ENCODE measurements at places on chromosomes 5 and 9.

DNA sequence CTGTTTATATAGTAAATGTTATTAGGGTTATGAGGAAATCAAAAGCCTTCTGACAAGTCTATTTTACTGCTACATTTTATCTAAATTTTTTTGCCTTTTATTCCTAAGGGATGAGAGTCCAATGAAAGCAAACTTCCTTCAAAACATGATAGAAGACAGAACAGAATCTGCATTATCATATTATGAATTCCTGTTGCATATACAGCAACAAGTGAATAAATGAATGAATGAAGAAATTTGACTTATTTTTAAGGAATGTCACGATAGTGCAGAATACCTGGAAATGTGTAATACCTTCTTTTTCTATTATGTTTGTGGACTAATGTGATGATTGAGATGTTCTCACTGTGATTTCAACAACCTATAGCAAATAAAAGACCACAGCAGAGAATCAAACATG is 13.5 kb upstream of the CAMLG start:
- DNase-seq = no peak

- no peak for DNase-seq
Measured at GRCh38 chr5:79168031-79168430, 56.4 kb downstream of the BHMT start.

DNA sequence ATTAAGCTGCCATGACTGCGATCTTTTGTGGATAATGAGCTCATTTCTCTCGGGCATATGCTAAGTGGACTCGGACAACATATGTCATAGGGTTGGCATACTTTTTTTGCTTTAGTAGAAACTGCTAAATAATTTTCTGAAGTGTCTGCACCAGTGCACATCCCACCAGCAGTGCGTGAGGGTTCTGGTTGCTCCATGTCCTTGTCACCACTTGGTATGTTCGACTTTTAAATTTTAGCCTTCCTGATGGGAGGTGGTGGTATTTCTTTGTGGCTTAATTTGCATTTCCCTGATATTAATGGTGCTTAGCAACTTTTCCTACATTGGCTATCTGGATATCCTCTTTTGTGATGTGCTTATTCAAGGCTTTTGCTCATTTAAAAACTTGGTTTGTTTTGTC is 57.8 kb upstream of the NRARP start:
- no peak for DNase-seq

GRCh38 chr5:100186181-100186580 is 349.0 kb upstream of the FAM174A start:
- DNase-seq = no peak

- DNase-seq = no peak
Measured at GRCh38 chr9:14296495-14297113, 17.3 kb downstream of the NFIB start.

DNA sequence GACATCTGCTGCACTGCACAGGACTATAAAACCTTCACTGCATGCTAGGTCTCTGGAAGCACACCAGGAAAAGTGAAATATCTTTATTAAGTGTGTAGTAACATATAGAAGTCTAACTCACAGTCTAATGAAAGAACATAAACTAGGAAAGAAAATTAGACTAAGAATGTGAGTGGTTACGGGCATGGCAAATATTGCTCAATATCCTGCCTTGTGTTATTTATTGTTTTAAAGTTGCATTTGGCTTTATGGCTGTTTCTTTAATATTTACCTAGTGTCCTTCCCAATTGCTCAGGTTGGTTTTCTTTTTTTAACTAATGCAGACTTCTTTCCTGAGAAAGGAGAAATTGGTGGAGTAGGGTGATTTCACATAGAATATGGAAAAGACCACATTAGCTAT is 342.4 kb downstream of the KIAA0825 start:
- DNase-seq = no peak

DNA sequence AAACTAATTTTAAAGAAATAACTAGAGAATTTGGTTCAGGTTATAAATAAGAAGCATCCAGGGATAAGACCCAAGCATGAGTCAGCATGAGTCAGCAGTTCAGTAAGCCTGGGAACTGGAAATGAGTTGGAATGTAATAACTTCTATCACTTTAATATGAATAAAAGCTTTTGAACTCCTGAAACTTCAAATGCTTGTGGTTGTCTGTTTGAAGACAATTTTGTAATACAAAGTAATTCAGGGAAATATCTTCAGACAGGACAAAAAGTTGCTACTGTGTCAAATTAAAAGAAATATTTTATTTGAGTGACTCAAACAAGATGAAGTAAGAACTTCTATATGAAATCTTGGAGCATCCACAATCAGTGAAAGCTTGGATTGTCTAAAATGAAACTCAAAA is 331.2 kb upstream of the DAB2 start:
- DNase-seq = peak; percentile 98

GRCh38 chr5:54702470-54702869 is 184.9 kb downstream of the SNX18 start:
- DNase-seq = no peak

DNA sequence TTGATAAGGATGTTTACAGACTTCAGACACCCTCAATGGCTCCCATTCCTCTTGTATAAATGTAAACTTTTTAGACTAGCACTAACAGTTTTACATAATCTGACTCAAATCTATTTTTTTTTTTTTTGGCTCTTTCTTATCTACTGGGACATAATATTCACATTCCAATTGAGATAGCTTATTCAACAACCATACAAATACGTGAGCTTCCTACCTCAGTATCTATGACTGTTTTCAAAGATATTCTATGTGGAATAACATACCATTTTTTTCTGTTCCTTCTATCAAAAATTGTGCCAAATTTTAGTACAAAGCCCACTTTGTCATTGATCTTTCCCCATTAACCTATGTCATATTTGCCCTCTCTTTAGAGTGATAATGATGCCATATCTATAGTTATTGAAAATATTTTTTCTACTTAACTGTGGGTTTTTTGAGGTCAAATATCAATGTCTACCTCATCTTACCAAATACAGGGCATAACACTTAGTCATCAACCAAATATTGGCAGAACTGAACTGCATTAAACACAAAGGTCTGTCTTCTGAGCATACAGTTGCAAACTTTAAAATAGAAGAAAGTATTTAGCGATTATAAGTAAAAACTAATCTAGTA is 482.6 kb downstream of the PTPRD start:
- DNase-seq = peak; percentile 28

- DNase-seq = peak; percentile 41
Measured at GRCh38 chr5:171258737-171259415, 50.2 kb upstream of the TLX3 start.

GRCh38 chr5:133698646-133699526 is 86.5 kb upstream of the FSTL4 start:
- no peak for DNase-seq

DNA sequence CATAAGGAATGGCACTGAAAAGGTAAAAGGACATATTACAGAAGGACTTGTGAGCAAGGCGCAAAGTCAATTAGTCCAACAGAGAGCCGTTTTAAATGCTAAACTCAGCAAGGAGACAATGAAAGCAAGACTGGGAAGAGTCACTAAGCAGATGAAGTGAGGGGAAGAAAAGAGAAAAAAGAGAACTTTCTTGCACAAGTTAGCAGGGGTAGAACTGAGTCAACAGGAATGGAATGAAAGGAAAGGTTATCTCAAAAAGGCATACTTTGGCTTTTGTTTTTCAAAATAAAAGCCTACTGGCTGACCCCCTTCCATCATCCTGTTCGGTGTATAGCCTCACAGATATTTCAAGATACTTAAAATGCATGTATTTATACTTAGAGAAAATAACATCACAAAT is 75.0 kb downstream of the NR6A1 start:
- DNase-seq = peak; percentile 59

DNA sequence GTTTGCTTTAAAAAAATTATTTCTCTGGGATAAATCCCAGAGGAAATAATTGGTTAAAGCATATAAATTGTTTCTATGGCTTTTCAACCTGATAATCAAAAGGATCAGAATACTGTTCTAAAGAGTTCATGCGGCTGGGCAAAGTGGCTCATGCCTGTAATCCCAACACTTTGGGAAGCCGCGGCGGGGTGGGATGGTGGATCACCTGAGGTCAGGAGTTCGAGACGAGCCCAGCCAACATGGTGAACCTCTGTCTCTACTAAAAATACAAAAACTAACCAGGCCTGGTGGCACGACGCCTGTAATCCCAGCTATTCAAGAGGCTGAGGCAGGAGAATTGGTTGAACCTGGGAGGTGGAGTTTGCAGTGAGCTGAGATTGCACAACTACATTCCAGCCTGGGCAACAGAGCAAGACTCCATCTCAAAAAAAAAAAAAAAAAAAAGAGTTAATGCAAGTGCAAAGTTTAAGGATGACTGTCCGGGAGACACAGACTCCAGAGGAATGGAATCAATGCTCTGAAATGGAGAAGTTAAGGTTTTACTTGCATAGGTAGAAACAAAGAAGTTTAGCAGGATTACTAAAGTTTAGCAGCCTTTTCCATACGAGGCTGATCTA is 16.6 kb upstream of the GRHPR start:
- DNase-seq = no peak

DNA sequence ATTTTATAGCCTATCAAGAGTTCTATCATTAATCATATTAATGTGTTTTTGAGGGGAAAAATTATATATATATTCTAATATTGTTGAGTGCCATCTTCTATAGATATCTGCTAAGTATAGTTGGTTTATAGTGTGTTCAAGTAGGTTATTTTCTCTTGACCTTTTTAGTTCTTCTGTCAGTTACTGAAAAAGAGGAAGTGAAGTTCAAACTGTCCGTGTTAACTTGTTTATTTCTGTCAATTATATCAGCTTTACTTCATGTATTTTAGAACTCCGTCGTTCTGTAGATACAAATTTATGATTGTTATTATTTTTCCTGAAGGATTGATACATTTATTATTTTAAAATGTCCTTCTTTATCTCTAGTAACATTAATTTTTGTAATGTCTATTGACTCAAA is 1209.1 kb downstream of the CDH12 start:
- DNase-seq = no peak

- no peak for DNase-seq
Measured at GRCh38 chr5:135476615-135477581, 24.7 kb upstream of the TIFAB start.

GRCh38 chr9:7982907-7983306 is 183.3 kb upstream of the DMAC1 start:
- DNase-seq = no peak

DNA sequence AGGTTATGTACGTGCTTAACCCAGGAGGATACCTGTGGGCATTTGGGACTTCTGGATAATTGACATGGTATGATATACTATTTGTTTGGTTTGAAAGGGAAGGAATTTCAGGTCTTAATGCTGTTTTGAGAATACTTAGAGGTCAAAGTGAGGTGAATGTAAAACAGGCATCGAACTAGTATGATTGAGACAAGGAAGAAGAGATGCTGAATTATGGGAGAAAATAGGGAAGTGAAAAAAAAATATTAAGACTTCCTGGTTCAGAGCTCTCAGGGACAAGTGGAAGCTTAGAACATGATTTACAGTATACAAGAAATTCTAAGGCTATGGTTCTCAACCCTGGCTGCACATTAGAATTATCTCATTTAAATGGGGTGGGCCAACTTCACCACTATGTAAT is 115.3 kb downstream of the CD180 start:
- DNase-seq = no peak

DNA sequence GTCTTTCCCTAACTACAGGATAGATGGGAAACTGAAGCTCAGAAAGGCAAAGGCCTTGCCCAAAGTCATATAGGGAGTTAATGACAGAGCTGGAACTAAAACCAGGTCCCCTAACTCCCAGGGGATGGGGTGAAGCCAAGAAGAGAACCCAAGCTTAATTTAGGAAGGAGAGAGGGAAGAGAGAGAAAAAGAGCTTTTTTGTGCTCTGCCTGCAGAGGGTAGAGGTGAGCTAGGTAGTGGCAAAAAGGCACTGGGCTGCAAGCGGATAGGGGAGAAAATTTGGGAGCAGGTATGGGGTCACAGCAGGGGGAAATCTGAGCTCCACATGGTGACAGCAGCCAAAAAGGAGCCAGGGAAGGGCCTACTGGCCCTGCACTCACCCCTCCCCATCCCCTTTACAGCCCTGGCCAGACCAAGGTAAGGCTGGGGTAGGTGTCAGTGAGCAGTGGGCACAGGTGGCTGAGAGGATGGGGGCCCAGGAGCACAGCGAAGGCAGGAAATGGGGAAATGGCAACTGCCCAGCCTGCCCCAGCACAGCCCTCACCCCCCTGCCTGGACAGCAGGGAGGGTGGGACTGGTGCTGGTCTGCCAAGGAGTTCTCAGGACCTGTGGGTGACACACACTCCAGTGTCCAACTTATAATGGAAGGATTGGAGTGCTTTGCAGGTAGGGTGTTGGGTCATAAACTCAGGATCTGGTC is 3.3 kb downstream of the ENHO start:
- no peak for DNase-seq

DNA sequence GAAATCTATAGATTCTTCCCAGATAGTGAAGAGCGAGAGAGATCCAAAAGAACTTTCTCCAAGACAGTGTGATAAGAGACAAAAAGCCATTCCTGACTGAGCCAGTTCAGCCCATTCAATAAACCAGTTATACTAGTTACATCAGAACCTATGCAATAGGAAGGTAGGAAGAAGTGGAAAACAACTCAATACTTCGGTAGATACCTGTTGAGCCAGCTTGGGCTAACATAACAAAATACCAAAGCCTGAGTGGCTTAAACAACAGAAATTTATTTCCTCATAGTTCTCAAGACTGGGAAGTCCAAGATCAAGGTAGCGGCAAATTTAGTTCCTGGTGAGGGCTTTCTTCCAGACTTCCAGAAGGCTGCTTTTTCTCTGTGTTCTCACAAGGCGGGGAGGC is 214.5 kb upstream of the GRAMD2B start:
- DNase-seq = no peak

- no peak for DNase-seq
Measured at GRCh38 chr9:74056023-74056422, 441.1 kb upstream of the RORB start.

DNA sequence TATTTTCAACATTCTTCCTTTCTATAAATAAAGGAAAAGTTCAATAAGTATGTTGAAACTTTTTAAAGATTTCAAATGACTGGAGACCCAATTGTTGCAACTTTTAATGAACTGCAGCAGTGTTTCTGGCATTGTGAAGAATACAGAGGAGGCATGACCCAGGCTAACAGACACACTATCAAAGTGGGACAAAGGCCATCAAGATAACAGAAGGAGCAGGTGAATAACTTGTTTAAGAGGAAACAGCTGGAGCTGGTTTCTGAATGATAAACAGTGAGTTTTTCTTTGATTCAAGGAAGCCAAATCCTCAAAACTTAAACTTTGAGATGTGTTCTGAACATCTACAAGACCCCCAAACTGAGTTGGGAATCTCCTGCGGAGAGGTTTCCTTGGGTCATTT is 734.6 kb downstream of the TLR4 start:
- no peak for DNase-seq

GRCh38 chr9:123550797-123551196 is 194.8 kb downstream of the CRB2 start:
- DNase-seq = no peak

DNA sequence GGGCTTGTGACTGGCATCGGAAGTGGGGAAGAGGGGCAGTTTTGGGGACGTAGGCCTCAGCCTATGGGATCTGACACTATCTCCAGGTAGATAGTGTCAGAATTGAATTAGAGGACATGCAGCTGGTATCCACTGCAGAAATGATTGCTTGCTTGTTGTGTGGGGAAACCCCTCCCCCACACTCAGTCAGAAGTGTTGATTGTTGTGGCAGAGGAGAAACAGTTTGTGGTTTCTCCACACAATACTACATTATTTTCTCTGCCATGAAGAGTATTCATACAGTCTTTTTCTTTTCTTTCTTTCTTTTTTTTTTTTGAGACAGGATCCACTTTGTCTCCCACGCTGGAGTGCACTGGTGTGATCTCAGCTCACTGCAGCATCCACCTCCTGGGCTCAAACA is 113.9 kb downstream of the ARRDC3 start:
- DNase-seq = no peak

All from fibroblast of upper back skin (primary cell).